Smooth muscle cell of trachea (primary cell): ENCODE measurements at places on chromosomes 16 and 17. TPM values are rescaled to one million over a fixed set of nuclear protein-coding genes. Genes with fewer than 3 reads are reported as not detected.

Gene CACNG3
- total RNA-seq: not detected in 2 replicates

Gene IGSF6
- total RNA-seq: not detected in 2 replicates

Gene ALDH3A1
- total RNA-seq: 1.3 and 1.6 TPM in 2 replicates

Gene C1QTNF1
- total RNA-seq: 6.3 and 79.2 TPM in 2 replicates

Gene GP1BA
- total RNA-seq: not detected in 2 replicates

Gene SULT1A3
- 5.2 and 8.6 TPM in 2 replicates for total RNA-seq

Gene CDH16
- under 0.01 and 0.17 TPM in 2 replicates for total RNA-seq

Gene DOC2B
- total RNA-seq: not detected in 2 replicates

Gene SLC12A3
- not detected in 2 replicates for total RNA-seq

Gene HOXB7
- 1.7 and 2.0 TPM in 2 replicates for total RNA-seq

Gene RILP
- total RNA-seq: 8.0 and 13.9 TPM in 2 replicates

Gene SLC38A8
- total RNA-seq: 0.17 TPM in 1 of 2 replicates, not detected in the other

Gene MYL4
- not detected in 2 replicates for total RNA-seq

Gene SDR42E1
- total RNA-seq: 0.15 and 0.50 TPM in 2 replicates

Gene SPATA22
- 1.2 and 2.5 TPM in 2 replicates for total RNA-seq

Gene AIPL1
- total RNA-seq: 0.17 TPM in 1 of 2 replicates, not detected in the other

Gene ALOX15B
- 0.17 TPM in 1 of 2 replicates, not detected in the other for total RNA-seq
